CD14-positive monocyte (primary cell): ENCODE measurements at places on chromosomes 16 and 17. TPM values are rescaled to one million over a fixed set of nuclear protein-coding genes. Genes with fewer than 3 reads are reported as not detected.

Gene TBC1D3K
- polyA plus RNA-seq: not detected

DNA sequence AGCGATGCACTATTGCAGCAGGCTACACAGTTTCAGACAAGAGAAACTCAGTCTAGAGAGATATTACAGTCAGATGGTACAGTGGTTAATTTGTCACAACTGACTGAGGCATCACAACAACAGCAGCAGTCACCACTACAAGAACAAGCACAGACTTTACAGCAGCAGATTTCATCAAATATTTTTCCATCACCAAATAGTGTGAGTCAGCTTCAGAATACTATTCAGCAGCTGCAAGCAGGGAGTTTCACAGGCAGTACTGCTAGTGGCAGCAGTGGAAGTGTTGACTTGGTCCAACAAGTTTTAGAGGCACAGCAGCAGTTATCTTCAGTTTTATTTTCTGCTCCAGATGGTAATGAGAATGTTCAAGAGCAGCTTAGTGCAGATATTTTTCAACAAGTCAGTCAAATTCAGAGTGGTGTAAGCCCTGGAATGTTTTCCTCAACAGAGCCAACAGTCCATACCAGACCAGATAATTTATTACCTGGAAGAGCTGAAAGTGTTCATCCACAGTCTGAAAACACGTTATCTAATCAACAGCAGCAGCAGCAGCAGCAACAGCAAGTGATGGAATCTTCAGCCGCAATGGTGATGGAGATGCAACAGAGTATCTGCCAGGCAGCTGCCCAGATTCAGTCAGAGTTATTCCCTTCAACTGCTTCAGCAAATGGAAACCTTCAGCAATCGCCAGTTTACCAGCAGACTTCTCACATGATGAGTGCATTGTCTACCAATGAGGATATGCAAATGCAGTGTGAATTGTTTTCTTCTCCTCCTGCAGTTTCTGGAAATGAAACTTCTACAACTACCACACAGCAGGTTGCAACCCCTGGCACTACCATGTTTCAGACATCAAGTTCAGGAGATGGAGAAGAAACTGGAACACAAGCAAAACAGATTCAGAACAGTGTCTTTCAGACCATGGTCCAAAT, 34.1 kb downstream of the NQO1 start:
- H3K36me3 ChIP-seq: peaks cover 64% of the 10 kb centered on the region
- no peaks in the 10 kb centered on the region for H3K27me3 ChIP-seq
- no peak overlapping the region for H3K4me3 ChIP-seq
- DNase-seq: no peak
- H3K4me1 ChIP-seq: no peaks in the 10 kb centered on the region

Gene NOG
- 0.27 and 0.31 TPM in 2 replicates for polyA plus RNA-seq

Gene PFAS
- 4.1 TPM for polyA plus RNA-seq

DNA sequence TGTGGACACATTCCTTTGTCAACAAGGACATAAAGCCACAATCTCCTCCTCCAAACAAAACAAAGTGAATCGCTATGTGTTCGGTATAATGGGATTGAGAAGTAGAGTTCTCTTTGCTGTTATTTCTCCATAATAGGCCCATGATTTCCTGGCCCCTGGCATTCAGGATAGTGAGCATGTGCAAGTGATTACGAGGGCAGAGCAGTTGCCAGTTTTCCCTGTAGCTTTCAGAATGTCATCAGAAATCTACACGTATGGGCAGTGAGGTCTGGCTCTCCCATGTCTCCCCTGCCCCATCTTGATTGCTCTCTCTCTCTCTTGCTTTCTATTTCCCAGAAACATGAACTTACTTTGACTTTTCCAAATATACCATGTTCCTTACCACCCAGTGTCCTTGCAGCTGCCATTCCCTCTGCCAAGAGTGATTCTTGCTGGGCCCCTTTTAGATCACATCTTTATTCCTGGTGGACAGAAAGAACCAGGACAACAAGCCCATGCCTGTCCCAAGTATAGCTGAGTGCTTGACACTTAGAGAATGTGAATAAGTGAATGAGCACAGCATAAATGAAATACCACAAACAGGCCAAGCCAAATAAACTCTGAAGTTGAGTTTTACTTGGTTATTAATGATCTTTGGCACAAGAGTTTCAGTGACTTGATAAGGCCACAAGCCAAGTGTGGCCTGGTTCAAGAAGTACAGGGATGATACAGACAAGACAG, 273.1 kb downstream of the CDH13 start:
- no peak overlapping the region for H3K4me3 ChIP-seq
- H3K27ac ChIP-seq: no peak overlapping the region
- no peaks in the 10 kb centered on the region for H3K4me1 ChIP-seq

DNA sequence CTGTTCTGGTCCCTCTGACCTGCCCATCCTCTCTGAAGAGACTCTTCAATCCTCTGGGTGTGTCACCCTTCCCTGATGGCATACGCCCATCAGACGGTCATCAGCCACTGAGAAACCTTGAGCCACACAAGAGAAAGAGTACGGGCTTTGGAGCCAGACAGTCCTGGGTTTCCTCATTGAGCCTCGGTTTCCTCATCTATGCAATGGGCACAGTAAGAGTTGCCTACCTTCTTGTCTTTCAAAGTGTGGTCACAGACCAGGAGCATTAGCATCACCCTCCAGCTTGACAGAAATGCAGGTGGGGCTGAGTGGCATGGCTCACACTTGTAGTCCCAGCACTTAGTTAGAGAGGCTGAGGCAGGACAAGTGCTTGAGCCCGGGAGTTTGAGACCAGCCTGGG, 26.1 kb upstream of the MEAK7 start:
- no peak for DNase-seq
- H3K4me1 ChIP-seq: peaks cover 55% of the 10 kb centered on the region
- H3K4me3 ChIP-seq: no peak overlapping the region

GRCh38 chr16:69013991-69014390, 91.5 kb upstream of the HAS3 start:
- no peaks in the 10 kb centered on the region for H3K27me3 ChIP-seq
- no peak for DNase-seq
- H3K4me3 ChIP-seq: no peak overlapping the region
- no peak overlapping the region for H3K27ac ChIP-seq
- H3K4me1 ChIP-seq: no peaks in the 10 kb centered on the region
